ENCODE measurements at places on chromosomes 16 and 17.

- DNase-seq = peak; percentile 63
These were observed at the start of gene NTN3 for GRCh38 chr16:2471016-2471652. TSS of gene NTN3 (plus strand) at chr16:2471297. CDS start at chr16:2471702, 405 bp downstream.

- no peak for DNase-seq
These were observed 665.9 kb upstream of the SALL1 start for GRCh38 chr16:51816929-51817328.

DNA sequence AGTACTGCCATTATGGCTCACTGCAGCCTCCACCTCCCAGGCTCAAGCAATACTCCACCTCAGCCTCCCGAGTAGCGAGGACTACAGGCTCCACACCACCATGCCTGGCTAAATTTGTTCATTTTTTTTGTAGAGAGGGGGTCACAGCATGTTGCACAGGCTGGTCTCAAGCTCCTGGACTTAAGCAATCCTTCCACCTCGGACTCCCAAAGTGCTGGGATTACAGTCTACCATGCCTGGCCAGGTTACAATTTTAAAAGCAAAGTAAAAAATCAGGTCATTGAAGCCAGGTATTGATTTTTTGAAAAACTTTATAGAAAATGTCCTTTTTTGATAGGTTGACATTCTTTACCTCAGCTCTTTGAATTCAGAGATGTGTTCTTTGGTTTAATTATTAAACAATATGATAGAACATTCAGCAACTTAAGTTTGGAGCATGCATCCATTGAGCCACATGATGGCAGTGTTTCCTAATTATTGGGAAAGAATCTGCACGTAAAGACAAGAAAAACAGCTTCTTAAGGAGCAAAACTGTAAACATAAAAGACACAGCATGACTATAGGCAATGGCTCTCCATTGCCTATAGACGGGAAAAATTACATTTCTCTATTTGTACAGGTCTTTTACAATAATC, 1.7 kb upstream of the SLC16A11 start:
- peak; percentile 53 for DNase-seq

DNA sequence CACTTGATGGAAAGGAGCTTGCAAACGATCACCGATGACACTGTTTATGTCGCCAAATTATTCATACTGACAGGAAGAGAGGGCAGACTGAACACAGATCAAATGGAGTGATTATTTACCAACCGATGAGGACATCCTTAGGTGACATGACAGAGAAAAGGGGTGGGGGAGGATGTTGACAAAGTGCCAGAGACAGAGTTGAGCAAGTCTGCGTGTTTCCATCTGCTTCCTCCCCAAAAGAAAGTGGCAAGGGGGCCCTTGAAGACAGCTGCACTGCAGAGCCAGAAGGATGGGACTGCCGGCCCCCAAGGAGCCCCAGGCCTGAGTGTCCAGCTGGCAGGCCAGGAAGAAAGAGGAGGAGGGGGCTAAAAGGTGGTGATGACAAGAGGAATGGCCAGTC, 191.0 kb upstream of the RPL38 start:
- no peak for DNase-seq

- DNase-seq = peak; percentile 91
These were observed at the start of the genes C17orf67 and DGKE for GRCh38 chr17:56833809-56834379. TSS of gene C17orf67 (minus strand) at chr17:56833920. CDS start at chr17:56815810, 18,110 bp downstream. TSS of gene DGKE (plus strand) at chr17:56834151. CDS start at chr17:56834796, 645 bp downstream.

DNA sequence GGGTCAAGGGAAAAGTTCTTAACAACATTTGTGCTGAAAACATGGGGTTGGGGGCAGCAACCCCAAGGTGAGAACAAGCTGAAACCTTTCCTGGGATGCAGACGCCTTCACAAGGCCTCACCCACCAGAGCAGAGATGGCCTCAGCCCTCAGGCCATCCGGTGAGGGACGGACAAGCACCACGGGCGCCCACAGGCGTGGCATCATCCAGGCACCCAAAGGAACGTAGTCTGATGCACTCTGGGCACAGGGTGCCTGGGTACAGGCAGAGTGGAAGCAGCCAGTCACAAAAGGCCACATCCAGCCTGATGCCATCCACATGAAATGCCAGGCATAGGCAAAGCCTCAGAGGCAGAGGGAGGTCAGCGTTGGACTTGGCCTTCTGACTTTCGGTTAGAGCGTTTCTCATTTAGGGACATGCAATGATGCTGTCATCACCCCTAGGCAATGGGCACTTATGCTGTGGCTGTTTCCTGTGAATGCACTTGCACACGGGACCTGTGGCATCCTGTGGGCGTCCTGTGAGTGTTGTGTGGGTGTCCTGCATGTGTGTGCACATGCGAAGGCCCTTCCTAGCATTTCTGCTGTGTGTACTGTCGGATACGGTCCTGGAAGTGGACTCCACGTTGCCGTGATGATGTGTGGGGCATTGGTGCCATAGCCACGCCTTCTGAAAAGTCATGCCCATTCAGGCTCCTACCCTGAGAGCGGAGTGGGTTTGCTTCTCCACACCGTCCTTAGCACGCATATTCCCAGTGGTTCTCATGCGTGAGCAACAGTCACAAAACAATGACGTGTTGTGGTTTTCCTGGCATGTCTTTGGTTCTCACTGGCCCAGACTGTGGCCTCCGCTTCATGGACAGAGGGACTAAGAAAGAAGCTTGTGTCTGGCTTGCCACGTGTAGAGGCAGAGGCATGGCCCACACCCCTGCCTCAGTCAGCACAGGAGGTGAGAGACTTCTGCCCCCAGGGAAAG, 52.7 kb upstream of the ZNF469 start:
- DNase-seq = no peak

DNA sequence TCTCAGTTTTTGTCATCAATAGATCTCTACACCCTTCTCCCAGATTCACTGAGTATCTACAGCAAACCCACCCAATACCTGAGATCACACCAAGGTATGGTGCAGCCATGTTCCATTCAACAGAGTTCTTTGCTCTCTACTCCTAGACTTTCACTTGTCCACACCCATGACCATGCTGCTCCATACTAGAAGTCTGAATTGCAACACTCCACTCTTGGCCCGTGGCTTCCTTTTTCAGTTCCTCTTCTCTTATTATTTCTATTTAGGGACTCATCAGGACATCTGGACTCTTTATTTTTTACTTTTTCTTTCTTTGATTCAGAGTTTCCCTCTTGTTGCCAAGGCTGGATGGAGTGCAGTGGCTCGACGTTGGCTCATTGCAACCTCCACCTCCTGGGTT, 37.1 kb downstream of the YWHAE start:
- DNase-seq = no peak

DNA sequence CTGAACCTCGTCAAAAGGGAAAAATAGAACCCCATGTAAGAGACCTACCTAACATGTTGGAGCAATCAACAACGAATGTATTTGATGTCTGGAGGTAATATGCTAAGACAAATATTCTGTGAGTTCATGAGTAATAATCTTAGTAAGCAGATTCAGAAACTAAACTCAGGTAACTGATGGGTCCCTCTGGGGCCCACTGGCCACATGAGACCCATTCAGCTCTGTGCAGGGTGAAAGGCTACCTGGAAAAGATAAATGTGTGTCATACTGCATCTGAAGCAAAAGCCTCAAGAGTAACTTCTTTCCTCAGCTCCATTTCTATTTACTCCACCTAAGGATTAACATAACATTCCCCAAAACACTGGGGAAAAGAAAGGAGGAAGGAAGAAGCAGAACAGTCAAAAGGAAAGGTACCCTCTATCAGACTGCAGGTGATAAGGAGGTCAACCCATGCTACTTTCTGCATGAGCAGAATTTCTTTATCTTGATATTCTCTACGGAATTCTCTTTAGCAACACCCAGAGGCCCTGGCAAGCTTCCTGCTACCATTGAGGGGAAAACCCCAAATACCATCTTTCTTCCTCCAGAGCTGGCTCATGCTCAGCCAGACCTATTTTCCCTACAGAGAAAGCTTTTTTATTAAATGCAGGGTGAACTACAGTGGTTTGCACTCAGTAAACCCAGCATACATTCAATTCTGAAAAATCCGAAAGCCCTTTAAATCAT, 37.7 kb upstream of the ABCA6 start:
- no peak for DNase-seq

GRCh38 chr17:76437467-76438402, 15.2 kb downstream of the UBE2O start:
- DNase-seq = no peak

DNA sequence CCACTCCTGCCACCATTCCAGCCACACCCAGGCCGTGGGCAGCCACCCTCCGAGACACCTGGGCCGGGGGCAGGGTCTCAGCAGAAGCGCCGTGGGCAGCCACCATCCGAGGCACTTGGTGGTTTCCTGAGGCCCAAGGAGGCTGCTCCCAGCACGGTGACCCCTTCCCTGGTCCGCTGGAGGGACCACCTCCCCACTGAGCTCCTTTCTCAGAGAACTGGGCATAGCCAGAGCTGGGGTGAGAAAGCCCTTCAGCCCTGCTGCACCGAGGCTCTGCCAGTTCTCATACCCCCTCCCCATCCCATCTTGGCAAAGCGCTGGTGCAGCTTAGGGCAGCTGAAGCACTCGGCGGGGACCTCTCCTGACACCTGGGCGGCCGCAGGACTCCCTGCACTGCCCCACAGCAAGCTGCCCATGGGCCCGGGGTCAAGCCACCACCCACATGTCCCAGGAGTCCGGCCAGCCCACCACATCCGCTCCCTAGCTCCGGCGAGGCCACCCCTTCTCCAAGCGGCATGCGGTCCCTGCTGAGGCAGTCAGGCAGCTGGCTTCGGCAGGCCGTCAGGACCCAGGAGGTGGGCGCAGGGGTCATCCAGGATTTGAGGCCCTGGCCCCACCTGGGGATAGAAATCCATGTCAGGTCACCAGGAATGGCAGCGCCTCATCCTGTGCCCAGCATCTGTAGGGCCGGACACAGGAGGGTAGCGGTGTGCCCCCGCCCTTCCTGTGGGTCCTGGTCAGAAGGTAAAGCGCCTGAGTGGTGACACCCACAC, 1.3 kb upstream of the CYBA start:
- DNase-seq = no peak

- DNase-seq = no peak
These were observed 199.1 kb downstream of the HS3ST3B1 start for GRCh38 chr17:14499976-14500375.
